ENCODE measurements at places on chromosomes 16 and 17.

DNA sequence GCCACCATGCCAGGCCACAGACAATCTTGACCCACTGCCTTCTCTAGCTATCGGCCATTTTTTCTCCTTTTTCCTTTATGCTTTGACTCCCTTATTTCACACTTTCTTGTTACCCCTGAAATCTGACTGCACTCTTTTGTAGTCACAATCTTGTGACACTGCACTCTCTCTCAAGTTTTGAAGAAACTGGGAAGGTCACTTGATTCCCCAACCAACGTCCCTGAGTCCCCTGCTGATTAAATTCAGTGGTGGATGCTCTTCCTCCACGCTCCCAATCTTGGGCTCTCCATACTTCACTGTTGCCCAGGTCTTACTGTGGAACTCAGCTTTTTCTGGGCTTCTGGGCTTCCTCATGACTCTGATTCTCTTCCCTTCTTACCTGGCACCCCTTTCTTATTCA lies 33.9 kb downstream of the PECAM1 start:
- DNase-seq, result no peak

DNA sequence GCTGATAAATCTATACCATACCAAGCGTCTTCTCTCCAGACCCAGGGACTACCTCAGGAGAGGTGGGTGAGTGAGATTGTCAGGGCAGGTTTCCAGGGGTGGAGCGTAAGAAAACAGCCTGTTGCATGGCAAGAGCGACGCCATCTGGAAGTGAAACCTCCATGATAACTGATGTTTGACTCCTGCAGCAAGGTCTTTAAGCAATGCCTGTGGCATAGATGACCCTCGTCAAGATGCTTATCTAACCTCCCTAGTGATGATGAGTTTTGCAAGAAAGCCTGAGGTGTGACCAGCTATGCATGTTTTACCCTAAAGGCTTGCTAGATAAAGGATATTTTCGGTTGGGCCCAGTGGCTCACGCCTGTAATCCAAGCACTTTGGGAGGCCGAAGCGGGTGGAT lies 71.6 kb downstream of the GSG1L start:
- no peak for DNase-seq

DNA sequence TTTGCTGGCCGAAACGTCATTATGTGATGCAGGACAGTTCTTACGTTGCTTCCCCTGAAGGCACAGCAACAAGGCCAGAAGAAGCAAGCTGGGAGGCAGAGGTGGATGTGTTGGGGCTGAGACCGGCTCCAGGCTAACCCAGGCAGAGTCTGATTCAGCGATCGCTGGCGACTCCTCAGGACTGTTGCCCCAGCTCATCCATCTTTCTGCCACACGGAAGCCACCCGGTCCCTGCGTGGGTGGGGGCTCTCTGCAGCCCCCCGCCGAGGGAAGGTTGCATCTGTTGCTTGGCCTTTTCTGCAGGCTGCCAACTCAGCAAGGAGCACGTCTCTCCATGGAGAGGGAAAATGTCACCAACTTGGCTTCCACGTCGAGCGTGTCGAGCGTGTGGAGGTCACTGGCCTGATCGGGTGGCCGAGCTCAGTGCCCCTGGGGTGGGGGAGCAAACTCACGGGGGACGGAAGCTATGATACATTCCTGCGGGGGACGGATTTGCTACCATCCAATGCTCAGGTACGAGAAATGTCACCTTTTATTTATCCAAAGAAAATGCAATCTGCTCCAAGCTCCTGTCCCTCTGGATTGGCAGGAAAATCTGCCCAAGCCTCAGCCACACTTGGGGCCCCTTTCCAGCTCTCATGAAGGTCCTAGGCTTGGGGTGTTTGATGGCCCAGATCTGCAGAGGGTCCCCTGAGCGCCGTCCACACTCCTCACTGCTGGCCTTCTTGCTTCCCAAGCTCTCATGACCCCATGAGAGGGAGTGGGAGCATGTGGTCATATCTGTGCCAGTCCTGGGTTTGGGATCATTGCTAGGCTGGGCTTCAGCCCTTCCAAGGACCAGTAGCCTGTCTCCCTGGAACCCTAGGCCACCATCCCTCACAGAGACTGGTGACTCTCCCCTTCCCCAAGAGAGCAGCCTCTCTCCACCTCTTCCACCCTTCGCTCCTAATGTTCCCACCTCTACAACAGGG lies 69.4 kb downstream of the RPH3AL start:
- no peak for DNase-seq

GRCh38 chr17:80029258-80029974 lies 6.3 kb downstream of the TBC1D16 start:
- DNase-seq, result no peak

GRCh38 chr16:47949714-47950113 lies 206.1 kb downstream of the ABCC12 start:
- DNase-seq, result no peak

GRCh38 chr17:65504141-65504540 lies 57.3 kb downstream of the AXIN2 start:
- DNase-seq, result no peak

DNA sequence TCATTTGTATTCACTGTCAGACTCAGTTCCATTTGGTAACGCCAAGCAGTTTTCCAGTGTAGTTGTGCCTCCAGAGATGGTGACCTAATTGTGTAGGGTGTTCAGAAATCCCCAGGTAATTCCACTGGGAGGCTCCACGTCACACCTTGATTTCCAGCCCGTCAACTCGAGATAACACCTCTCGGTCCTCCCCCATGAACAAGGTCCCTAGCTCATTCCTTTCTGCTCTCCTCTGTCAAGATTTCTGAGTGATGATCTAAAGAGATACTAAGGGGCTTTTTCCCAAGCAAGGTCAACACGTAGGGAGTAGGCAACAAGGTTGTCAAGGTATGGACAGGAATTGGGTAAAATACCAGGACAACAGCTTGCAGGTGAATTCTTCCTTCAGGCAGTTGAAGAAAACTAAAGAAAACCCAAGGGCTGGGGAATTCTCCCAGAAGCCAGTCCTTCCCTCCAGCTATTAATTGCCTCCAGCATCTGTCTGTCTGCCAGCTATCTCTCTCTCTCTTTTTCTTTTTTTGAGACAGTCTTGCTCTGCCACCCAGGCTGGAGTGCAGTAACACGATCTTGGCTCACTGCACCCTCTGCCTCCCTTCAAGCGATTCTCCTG lies 31.4 kb downstream of the GPRC5B start:
- no peak for DNase-seq

- DNase-seq, result no peak
These were observed 120.6 kb upstream of the RPL38 start for GRCh38 chr17:74082886-74083285.

DNA sequence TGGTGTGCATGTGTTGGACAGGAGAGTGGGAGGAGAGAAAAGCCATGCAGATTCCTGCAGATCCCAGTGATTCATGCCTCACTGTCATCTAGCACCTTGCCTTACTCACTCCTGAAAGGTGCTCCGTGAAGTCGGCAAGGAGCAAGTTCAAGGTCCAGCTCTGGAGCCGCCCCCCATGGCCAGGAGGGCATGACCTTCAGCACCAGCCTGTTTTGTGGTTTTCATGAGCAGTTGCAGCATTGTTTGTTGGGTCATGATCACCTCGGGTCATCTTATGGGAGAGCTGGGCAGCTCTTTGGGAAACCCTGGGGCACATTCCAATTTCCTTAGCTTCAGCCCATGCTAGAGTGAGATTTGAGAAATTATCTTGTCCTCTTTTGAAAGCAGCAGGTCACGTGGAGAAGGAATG lies 137.5 kb upstream of the IRX3 start:
- no peak for DNase-seq

- no peak for DNase-seq
These were observed 16.2 kb upstream of the MTMR4 start for GRCh38 chr17:58530655-58531054.

DNA sequence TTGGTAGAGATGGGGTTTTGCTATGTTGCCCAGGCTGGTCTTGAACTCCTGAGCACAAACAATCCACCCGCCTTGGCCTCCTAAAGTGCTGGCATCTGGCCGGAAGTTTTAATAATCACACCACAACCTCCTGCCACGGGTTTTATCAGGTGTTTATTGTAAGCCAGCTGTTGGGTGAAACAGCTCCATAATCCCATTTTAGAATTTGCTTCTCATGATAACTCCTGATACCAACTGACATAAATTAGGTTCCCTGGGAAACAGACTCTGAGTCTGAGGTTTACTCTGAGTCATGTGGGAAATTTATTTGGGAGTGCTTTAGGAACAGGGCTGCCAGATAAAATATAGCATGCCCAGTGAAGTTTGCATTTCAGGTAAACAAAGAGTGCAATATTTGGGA lies 122.6 kb upstream of the MED13 start:
- DNase-seq, result no peak

DNA sequence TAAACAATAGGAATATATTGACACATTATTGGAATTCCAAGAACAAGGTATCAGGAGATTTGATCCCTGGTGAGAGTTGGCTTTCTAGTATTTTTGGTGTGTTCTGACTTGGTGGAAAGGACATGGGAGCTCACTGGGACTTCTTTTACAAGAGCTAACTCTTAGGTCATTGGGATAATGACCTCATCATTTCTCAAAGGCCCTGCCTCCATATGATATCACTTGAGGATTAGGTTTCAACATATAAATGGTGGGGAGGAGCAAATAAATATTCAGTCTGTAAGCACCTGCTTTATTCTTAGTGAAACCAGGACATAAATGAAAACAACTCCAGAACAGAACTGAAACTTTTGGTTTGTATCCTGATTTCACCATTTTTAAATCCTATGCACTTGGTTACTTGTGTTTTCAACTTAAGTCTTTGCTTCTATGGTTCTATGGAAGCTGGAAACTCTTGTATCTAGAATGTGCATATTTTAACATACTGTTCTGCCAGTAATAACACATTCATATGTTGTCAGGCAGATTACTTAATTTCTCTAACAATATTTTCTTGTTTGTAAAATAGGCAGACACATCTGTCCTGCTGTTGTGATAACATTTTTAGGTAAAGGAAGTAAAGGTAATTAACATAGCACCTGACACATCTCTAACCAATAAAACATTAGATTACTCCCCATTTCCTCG lies 1527.7 kb upstream of the CDH8 start:
- DNase-seq, result no peak

DNA sequence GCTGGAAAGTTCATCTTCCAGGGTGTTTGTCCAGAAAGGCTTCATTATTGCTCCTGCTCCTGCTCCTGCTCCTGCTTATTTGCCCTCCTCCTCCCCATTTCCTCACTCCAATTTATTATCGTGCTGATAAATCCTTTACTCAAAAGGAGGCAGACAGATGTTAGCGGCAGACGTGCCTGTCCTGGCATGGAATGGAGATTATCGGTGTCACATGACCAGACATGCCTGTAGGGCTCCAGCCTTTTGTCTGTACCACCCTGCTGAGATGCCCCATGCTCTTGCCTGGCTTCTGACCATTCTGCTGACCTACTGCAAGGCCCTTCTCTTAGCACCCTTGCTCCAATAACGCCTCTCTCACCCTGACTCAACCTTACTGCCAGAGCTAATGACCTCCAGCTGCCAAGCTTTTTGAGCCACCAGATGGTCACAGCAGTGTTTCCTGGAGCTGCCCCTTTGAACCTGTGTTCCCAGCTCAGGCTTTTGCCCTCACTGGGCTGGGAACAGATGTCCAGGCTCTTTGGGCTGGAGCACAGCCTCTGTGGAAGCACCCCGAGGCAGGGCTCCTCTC lies 12.8 kb downstream of the DNAH9 start:
- no peak for DNase-seq

DNA sequence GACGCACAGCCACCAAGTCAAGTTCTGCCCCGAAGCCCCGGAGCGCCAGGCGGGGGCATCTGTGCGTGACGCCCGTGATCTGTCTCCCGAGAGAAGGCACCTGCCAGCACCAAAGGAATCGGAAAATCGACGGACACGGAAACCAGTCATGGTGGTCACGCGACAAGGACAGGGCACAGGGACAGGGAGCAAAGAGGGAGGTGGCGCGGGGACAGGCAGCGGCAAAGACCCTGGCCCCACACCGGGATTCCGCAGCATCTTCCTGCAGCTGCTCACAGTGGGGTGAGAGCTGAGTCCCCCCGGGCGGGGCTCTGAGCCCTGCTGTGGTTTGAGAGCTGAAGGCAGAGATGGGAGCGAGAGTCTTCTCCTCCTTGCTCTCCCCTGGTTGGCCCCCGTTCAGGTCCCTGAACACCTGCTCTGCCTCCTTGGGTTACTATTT lies 56.4 kb downstream of the ABR start:
- DNase-seq, result no peak

- DNase-seq, result no peak
These were observed 4.8 kb downstream of the ATP2A3 start for GRCh38 chr17:3959295-3959899.

- no peak for DNase-seq
These were observed 366.7 kb downstream of the KCNJ2 start for GRCh38 chr17:70535986-70536385.

GRCh38 chr16:86929057-86929871 lies 350.9 kb downstream of the FOXL1 start:
- DNase-seq, result no peak

DNA sequence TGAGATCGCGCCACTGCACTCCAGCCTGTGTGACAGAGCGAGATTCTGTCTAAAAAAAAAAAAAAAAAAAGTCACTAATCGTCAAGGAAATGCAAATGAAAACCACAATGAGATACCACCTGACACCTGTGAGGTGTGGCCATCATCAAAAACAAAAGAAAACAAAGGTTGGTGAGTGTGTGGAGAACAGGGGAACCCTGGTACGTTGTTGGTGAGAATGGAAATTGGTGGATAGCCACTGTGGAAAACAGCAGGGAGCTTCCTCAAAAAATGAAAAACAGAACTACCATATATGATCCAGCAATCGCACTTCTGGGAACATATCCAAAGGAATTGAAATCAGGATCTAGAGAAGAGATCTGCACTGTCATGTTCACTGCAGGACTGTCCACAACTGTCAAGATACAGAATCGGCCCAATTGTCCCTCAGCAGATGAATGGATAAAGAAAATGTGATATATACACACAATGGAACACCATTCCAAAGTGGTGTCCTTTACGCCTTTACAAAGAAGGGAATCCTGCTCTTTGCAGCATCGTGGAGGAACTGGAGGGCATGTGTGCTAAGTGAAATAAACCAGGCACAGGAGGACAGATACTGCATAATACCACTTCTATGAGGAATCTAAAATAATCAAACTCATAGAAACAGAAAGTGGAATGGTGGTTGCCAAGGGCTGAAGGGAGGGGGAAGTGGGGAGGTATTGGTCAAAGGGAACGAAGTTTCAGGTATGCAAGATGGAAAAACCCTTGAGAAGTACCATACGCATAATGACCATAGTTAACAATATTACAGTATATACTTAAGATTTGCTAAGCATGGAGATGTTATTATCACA lies 63.5 kb upstream of the PLCG2 start:
- DNase-seq, result no peak

- no peak for DNase-seq
These were observed 76.0 kb upstream of the RBBP6 start for GRCh38 chr16:24463196-24463945.

DNA sequence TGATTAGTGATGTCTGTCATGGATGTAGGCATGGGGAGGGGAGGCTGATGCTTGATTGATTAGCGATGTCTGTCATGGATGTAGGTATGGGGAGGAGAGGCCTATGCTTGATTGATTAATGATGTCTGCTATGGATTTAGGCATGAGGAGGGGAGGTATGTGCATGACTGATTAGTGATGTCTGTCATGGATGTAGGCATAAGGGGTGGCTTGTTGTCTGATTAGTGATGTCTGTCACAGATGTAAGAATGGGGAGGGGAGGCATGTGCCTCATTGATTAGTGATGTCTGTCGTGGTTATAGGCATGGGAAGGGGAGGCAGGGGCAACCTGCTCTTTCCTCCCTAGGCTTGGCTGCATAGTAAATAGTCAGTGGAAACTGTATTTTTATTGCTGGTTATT lies 409.4 kb downstream of the HAPSTR1 start:
- DNase-seq, result no peak

GRCh38 chr16:57406881-57407280 lies 2.3 kb downstream of the CCL17 start:
- DNase-seq, result no peak
